Ammon's horn (tissue), 1 donor: ENCODE measurements at places on chromosomes 5 and 9.
A peak's percentile ranks its signal among the peaks of the same experiment; 100 is the strongest.

- DNase-seq, result peak; percentile 77
These were observed 140.8 kb upstream of the OTULINL start for GRCh38 chr5:14440582-14441431.

GRCh38 chr9:81384911-81385310 is 304.4 kb downstream of the TLE1 start:
- DNase-seq, result no peak

- DNase-seq, result no peak
These were observed 959 bp upstream of the FBXL17 start for GRCh38 chr5:108382784-108383330.

GRCh38 chr5:150311015-150311692 is 8.4 kb upstream of the ARSI start:
- no peak for DNase-seq

GRCh38 chr9:77099388-77099787 is 77.9 kb upstream of the VPS13A start:
- DNase-seq, result no peak

GRCh38 chr5:159953609-159954008 is 37.3 kb downstream of the ADRA1B start:
- DNase-seq, result no peak

DNA sequence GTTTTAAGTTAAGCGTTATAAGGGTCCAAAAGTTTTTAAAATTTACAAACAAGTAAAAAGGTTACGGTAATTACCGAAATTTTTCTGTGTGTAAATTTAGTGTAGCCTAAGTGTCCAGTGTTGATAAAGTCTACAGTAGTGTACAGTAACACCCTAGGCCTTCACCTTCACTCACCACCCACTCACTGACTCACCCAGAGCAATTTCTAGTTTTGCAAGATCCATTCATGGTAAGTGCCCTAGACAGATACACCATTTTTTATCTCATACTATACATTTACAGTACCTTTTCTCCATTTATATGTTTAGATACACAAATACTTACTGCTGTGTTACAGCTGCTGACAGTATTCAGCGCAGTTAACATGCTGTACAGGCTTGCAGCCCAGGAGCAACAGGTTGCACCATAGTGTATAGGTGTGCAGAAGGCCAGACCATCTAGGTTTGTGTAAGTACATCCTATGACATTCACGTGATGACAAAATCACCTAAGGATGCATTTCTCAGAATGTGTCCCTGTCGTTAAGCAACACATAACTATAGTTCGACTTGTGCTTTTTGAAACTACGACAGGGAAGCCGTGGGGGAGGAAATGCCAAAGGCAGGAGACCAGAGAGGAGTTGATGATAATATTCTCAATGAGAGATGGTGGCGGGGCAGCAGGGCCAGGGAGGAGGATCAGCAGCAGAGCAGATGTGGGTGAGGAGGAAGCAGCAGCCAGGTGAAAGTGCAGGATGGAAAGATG is 48.6 kb downstream of the PSMB7 start:
- no peak for DNase-seq
